ENCODE measurements at places on chromosomes 6 and 20.

DNA sequence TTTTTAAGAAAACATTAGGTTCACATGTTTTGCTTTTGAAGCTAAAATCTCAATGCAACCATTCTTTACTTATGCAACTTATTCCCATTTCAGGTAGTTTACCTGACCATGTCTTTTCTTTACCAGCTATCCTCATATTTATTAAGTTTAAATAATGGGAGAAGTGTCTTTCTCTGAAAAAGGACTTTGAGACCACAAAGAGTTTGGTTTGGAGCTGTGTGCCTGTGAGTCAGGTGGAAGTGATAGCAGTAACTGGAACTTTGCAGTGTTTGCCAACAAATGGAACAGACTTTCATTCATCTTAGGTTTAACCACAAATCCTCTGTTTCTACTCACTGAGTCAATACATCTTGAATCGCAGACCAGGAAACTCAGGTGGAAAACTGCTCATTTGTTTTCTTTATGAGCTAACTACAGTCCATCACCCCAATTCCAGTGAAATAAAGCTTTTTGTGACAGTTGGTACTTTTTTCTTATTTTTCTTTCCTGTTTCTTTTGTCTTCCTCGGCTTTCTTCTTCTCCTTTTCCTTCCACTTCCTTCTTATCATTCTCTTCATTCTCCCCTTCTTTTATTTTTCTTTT is 148.3 kb upstream of the RIN2 start:
- no peak for DNase-seq

GRCh38 chr20:64091340-64091739 is 7.1 kb upstream of the LKAAEAR1 start:
- no peak for DNase-seq

DNA sequence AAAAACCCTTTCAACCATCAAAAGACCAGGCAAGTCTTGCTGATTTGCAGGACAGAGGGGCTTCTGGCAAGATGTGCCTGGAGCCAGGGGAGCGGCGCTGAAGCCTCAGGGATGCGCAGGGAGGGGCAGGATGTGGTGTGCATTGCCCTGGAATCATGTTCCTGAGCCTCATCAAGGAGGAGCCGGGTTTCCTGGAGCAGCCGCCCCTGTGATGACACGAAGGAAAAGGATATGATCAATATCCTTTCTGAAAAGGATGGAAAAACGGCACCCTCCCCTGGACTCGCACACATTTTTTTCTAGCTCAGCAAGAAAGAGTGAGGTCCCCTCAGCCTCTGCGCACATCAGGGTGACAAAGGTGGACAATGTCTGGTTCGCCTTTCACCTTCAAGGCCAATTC is 173.1 kb upstream of the SSTR4 start:
- DNase-seq = no peak

GRCh38 chr6:128768187-128768586 is 114.8 kb upstream of the LAMA2 start:
- DNase-seq = no peak

GRCh38 chr20:49891476-49892110 is 23.7 kb downstream of the SPATA2 start:
- no peak for DNase-seq

- DNase-seq = no peak
Observed at GRCh38 chr6:77466451-77467437, 3.5 kb upstream of the HTR1B start.

- DNase-seq = no peak
Observed at GRCh38 chr6:75842191-75842590, 93.2 kb downstream of the MYO6 start.

Measured in NCI-H446 (cell line).